ENCODE measurements at places on chromosomes 3 and 15.

DNA sequence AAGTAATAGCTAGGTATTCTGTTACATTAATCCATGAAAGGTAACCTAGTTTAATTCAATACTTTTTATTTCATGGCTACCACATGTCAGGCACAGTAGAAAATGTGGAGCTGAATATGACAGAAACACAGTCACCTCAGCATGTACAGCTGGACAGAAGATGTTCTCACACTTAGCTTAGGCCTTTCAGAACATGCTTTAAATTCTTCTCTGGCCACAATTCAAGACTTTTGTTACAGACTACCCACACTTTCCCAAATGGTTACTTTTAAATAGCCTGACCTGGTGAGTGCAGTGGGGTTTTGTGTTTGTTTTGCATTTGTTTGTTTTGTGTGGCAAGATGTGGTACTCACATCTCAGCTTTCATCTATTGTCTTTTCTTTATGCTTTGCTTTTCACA lies 1079.5 kb downstream of the IGSF11 start:
- DNase-seq, result no peak

GRCh38 chr3:140994316-140994715 lies 52.7 kb downstream of the SLC25A36 start:
- DNase-seq, result no peak

DNA sequence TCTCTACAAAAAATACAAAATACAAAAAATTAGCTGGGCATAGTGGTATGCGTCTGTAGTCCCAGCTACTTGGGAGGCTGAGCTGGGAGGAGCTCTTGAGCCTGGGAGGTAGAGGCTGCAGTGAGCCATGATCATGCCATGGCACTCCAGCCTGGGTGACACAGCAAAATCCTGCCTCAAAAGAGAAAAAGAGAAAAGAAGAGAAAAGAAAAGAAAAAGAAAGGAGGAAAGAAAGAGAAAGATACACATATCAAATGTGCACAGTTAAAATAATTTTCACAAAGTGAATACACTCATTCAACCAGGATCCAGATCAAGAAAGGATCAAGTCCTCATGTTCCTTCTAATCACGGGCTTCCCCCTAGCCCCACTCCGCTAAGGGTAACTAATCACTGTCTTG lies 5.8 kb upstream of the C15orf61 start:
- DNase-seq, result no peak

DNA sequence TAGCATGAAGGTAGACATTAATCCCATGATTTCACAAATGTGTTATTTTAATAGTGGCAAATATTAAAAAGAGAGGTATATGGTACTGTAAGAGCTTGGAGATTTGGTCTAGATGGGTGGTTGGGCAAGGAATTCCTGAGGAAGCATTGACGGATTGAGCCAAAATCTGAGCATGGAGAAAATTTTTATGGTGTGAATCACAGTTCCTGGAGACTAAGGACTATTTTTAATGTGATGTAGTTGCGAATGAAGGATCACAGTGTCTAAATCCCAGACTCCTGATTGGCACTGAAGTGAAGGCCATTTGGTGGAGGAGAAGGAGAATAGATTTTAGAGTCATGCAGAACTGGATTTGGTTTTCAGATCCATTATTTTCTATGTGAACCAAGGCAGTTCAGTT lies 188.7 kb upstream of the FEZF2 start:
- peak; percentile 33 for DNase-seq

DNA sequence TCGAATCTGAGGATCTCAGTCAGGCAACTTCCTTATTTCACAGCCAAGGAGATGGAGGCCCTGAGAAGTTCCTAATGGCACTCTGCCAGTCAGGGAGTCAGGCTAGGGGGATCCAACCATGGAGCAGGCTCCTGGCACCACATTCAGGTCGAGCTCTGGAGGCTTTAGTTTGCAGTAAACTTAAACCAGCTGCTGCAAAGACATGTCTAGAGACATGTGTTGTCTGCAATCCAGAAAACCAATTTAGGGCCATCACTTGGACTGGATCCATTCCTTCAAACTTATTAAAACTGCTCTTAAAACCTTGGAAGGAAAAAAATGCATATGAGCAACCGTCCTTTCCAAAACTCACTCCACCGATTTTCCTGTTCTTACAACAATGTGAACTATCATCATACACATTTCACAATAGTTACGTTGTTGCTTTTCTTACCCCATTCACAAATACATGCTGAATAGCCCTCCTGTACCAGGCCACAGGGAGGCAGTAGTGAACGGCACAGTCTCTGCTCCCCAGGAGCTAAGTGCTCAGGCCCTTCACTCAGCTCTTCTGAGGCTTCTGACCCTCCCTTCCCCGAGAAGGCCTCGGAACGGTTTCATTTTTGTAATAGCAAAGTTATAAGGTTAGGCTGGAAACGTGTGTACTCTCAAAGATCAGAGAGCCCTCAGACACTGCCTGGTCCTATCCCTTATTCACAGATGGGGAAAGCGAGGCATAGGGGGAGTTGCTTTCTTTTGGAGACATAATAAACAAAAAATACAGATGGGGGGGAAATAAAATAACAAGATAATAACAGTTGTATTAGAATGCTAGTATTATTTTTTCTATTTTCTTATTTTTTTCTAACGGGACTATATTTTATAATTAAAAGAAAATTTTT lies 20.1 kb downstream of the RFT1 start:
- DNase-seq, result peak; percentile 64

DNA sequence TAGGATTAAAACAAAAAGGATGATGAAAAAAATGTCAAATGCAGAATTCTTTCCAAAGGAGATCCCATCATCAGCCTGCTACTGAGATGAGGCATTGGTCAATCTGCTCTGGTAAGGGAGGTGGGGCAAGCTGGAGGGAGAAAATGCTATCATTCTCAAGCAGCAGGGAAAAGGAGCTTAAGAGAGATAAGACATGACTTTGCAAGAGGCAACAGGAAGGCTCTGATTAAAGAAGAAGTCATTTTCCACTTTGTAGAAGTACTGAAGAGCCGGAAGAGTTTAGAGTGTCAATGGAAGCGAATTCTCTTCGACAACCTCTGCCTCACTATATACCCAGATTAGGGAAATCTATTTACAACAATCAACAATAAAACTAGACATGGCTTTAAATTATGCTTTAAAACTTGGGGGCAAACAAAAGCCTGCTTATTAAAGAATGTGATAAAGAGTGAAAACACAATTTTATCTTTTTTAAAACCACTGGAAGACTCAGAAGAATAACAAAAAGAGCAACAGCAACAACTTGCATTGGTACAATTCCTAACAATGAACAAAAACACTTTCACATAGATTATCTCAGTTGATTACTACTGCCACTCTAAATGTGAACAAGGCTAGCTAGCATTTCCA lies 81.8 kb upstream of the NANOGP8 start:
- no peak for DNase-seq

- DNase-seq, result no peak
These were observed 205.4 kb downstream of the EPHB1 start for GRCh38 chr3:135000465-135000864.

GRCh38 chr15:100859970-100860828 lies 19.4 kb upstream of the ALDH1A3 start:
- DNase-seq, result no peak

- DNase-seq, result no peak
These were observed 19.1 kb downstream of the DNAJB8 start for GRCh38 chr3:128447561-128448013.

DNA sequence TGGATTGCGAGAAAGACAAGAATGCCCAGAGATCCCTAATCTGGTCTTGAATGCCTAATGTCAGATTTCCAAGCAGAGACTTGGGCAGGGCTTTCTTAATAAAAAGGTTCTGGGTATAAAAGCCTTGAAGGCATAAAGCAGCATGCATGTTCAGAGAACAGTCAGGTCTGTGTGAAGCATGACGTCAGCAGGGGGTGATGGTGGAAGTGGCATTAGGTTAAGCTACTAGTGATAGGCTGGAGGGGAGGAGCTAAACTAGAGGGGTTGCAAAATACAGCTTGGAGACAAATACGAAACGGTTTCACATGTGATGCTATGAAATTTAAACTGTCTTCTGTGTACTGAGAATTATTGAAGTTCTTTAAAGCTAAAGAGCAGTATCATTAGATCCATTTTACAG lies 125.6 kb downstream of the VPS8 start:
- peak; percentile 80 for DNase-seq

GRCh38 chr15:40593165-40593564 lies 884 bp upstream of the KNL1 start:
- no peak for DNase-seq

DNA sequence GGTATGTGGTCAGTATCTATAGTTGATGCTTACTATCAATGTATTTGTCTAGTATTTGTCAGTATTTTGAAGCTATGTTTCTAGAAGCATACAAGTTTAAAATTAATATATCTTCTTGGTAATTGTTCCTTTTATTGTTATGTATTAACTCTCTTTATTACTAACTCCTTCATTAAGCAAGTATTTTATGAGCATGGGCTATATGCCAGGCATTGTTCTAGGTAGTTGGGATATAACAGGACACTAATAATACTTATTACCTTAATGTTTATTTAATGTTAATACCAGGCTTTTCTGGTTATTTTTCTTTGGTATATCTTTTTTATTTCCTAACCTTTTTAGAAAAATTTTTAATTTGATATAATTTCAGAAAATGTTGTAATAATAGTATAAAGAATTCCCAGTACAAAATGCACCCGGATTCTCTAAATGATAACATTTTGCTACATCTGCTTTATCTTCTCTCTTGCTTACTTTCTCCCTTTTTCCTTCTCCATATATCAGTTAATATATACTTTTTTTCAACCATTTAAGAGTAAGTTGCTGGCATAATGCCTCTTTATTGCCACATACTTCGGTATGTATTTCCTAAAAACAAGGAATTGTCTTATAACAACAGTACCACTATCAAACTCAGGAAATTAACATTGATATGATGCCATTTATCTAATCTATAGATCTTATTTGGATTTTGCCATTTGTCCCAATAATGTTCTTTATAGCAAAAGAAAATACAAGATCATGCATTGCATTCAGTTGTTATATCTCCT lies 30.9 kb downstream of the LRRC49 start:
- no peak for DNase-seq

Measured in COLO829 (cell line).